Nephron progenitor cell (in vitro differentiated cells): ENCODE measurements at places on chromosomes 7 and 10.

- no peak for DNase-seq
Observed at GRCh38 chr10:93083743-93084539, 10.2 kb downstream of the CYP26A1 start.

DNA sequence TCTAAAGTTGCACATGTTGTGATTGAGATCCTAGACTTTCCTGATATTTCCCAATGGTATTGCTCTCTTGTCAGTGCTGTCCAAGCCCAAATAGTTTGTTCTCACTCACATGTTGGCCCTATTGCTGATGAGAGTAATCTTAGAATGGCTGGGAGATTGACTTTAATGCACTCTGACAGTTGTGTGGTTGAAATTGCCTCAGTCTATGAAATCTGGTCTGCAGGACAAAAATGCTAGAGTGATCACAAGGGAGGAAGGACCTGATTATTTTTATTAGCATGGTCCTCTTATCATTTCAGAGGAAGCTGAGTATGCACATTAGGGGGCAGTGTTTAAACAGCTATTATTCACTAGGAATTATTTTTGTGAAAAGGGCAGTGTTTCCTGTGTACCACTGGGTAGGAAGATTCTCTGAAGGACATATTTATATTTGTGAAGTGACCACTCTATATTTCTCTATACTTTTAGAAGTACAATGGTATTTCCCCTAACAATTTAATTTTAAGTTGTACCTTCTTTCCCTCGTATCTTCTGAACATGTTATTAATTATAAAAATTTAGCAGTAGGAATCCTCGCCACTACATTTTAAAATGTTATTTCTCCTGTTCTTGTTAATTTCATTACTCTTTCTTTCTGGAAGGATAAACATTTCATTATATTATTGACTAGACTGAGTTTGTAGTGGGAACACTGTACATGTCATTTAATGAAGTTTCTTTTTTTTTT is 64.4 kb downstream of the SUGCT start:
- no peak for DNase-seq

DNA sequence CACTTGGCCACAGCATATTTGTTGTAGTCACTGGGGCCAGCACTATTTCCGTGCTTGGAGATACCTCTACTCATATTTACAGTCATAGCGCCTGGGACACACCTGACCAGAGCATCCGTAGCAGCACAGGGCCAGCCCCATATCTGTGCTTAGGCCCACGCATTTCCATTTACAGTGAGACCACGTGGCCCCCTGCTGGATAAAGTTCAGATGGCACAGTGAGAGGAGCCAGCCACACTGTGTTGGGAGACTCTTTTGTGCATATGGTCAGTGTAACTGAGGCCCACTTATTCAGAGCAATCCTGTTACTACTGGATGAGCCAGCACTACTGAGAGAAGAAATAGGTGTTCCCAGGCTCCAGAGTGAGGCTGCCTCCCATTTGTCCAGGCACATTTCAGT is 455.3 kb downstream of the REEP3 start:
- peak; percentile 57 for DNase-seq

GRCh38 chr10:31581741-31582323 is 262.8 kb downstream of the ZEB1 start:
- no peak for DNase-seq

DNA sequence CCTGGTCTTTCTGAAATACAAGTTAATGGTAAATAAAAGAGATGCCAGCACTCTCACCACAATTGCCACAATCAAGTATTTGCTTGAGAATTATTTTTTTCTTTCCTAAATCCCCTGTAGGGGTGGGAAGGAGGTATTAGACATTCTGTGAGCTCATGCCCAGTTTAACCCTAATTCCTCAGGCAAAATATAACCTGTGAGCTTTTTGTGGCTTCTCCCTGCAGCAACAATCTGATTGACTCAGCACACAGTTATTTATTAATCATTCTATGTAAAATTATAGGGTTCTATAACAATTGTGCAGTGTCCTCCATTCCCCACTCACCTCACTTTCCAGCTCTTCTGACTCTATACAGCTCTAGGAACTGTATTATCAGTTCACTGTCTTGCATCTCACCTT is 66.3 kb downstream of the GLI3 start:
- no peak for DNase-seq

- no peak for DNase-seq
Observed at GRCh38 chr7:134852625-134853024, 73.2 kb downstream of the CALD1 start.

DNA sequence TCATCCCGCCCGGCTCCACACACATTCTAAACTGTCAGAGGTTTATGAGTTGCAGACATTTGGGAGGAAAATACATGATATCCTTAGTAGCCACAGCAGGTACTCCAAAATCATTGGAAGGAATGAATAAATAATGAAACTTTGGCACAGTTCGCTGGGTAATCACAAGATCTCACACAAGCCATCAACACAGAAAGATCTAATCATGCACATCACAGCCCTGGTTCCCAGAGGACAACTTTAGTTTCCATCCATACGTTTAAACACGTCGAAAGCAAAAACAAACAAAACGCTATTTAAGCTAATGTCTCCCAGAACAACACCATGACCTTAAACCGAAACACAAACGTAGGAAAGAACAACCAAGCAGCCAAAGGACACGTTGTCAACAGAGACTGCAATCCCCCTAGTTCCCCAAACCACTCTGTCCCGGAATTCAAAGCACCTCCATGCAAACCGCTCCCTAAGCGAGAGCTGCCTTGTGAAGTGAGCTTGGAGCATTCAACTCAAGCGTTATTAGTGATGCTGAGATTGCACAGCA is 12.3 kb downstream of the SVIL start:
- DNase-seq: no peak

DNA sequence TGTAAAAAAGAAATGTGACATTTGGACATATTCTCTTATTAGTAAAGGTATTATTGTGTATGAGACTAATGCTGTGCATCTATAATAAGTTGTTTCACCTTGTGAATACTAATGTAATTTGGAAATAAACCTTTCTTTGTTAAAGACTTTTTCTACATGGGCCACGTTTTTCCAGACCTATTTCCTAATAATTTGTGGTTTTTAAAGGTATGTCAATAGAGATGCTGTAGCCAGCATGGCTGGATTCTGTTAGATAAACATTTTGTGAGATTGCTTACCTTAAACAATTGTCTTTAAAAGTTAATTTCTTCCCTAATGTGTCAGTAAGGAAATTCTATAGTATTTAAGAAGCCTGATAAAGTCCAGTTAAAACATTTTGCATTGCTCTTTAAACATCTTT is 56.0 kb downstream of the KAT6B start:
- DNase-seq: no peak

- DNase-seq: no peak
Observed at GRCh38 chr10:13376746-13377145, 28.7 kb upstream of the SEPHS1 start.

DNA sequence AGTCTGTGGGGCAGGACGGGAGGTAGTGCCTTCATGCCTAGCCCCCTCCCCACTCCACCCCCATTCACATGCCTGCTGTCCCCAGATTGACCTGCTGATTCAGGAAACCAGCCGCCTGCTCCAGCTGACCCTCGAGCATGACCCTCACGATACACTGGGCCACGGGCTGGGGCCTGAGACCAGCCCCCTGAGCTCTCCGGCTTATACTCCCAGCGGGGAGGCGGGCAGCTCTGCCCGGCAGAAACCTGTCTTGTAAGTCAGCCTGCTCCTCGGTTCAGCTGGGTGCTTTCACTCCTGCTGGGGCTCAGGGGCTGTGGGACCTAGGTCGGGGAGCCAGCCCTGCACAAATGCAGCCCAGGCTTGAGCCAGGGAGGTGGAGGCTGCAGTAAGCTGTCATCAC is 22.4 kb downstream of the LIMK1 start:
- no peak for DNase-seq

GRCh38 chr7:150631866-150632864 is at the start of gene GIMAP6:
Gene GIMAP6 (minus strand): TSS chr7:150632385. CDS start chr7:150630142, 2,243 bp downstream.
- no peak for DNase-seq

DNA sequence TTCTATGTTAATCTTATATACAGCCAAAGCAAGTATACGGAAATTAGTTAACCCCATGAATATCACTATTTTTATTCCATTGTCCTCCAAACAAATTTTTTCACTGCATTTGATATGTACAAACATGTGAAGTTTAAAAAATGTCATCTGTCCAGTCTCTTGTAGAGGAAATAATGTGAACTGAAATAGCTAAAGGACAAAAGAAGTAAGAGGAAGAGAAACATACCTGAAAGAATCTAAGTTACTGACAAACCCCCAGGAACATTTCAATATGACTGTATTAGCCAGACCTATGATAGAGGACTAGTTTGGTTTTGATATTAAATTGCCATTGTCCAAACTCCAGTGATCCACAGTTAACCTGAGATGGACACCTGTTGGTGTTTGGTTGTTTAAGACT is 80.6 kb downstream of the NRCAM start:
- DNase-seq: no peak

GRCh38 chr10:72935361-72935760 is 19.2 kb downstream of the PLA2G12B start:
- no peak for DNase-seq

GRCh38 chr10:26177341-26177740 is 39.2 kb upstream of the GAD2 start:
- no peak for DNase-seq

GRCh38 chr7:1669954-1670893 is at the start of gene ELFN1:
Gene ELFN1 (plus strand): TSS chr7:1670277. CDS start chr7:1744597, 74,320 bp downstream.
- DNase-seq: peak; percentile 83

- DNase-seq: no peak
Observed at GRCh38 chr10:108822026-108822425, 1101.3 kb downstream of the XPNPEP1 start.

GRCh38 chr7:77426052-77426404 is 9.9 kb upstream of the GSAP start:
- DNase-seq: no peak

DNA sequence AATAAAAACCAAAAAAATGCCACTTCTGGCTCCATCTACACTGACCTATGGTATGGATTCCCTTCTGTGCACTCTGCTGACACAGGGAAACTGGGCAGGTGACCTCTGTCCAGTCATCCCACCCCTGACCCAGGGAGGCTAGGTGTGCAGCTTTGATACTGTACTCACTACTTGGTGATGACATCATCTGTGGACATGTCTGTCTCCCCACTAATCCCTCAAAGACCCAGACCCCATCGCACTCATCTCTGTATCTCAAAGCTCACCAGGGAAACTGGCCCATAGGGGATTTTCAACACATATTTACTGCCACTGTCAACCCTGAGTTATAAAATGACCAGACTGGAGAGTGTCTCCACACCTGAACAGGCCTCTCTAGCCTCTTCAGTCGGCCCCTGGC is 10.6 kb downstream of the SGMS1 start:
- no peak for DNase-seq

- DNase-seq: no peak
Observed at GRCh38 chr7:76315364-76315763, 12.9 kb downstream of the HSPB1 start.

DNA sequence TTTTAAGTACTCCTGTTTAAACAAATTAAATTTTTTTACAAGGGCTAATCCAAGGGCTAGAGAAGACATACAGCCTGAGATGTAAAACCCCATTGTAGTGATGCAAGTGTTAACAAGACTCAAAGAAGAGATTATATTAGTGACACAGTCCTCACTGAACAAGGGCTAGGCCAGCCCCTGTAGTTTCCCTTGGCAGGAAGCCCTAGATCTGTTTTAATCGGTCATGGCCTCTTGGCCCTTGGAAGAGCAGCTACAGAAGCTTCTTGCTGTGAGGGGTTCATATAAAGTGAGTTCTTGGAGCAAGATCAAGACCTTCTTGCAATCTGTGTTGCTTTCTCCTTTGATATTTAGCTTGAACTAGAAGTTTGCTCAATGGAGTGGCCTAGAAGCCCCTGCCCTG is 1339.4 kb downstream of the XPNPEP1 start:
- DNase-seq: no peak

- no peak for DNase-seq
Observed at GRCh38 chr7:13159003-13159402, 471.6 kb downstream of the ARL4A start.

DNA sequence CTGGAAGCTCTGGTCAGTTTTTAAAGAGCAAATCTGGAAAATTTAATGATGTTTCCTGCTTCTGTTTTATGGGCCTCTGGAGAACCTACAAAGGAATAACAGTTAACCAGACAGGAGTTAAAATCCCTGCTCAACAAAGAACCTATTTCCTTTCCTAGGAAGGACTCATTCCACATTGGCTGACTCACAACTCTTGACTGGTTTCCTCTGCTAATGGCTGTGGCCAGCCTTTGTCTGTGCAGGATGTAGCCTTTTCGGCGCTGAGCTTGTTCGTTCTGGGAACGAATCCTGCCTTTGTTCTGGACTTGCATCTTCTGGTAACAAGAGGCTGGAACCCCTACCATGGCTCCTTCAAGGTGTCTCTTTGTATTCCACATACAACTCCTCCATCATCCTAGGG is 112.8 kb upstream of the PDCD4 start:
- DNase-seq: no peak

DNA sequence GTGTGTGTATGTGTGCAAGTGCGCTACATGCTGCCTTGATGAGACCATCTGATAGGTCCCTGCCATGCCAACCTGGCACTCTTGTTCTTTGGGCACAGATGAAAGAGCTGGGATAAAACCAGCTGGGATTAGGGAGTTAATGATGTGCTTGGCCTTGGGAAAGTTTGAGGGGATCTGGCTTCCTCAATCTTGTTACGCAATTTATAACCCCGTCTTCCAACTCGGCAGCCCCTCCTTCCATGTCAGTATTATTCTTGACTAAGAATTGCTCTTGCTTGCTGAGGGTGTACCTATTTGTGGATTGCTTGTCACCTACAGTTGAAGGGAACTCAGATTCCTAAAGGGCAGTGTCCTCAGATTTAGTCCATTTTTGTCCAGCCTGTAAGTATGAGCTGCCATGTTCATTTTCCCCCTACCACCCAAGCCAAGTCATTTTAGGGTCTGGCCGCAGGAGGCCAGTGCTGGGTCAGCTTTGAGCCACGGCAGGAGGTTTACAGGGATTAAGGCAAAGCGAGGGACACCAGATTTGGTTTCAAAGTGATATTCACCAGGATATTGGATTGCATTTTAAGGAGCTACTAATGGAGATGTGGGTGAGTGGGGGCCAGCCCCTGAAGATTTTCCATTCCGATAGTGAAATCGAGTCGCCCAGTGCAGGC is 34.1 kb upstream of the KCNMA1 start:
- DNase-seq: no peak

- no peak for DNase-seq
Observed at GRCh38 chr10:79316671-79317431, 30.4 kb upstream of the PPIF start.

GRCh38 chr10:69435966-69436520 is 15.2 kb upstream of the TSPAN15 start:
- no peak for DNase-seq

GRCh38 chr10:51297438-51297837 is 223.2 kb downstream of the PRKG1 start:
- no peak for DNase-seq

GRCh38 chr10:109915566-109915965 is 7.7 kb downstream of the XPNPEP1 start:
- no peak for DNase-seq

GRCh38 chr7:148156233-148156632 is 434.3 kb upstream of the C7orf33 start:
- no peak for DNase-seq
